ENCODE measurements at places on chromosomes 3 and 15. TPM values are rescaled to one million over a fixed set of nuclear protein-coding genes. Genes with fewer than 3 reads are reported as not detected.
A peak's percentile ranks its signal among the peaks of the same experiment; 100 is the strongest.

DNA sequence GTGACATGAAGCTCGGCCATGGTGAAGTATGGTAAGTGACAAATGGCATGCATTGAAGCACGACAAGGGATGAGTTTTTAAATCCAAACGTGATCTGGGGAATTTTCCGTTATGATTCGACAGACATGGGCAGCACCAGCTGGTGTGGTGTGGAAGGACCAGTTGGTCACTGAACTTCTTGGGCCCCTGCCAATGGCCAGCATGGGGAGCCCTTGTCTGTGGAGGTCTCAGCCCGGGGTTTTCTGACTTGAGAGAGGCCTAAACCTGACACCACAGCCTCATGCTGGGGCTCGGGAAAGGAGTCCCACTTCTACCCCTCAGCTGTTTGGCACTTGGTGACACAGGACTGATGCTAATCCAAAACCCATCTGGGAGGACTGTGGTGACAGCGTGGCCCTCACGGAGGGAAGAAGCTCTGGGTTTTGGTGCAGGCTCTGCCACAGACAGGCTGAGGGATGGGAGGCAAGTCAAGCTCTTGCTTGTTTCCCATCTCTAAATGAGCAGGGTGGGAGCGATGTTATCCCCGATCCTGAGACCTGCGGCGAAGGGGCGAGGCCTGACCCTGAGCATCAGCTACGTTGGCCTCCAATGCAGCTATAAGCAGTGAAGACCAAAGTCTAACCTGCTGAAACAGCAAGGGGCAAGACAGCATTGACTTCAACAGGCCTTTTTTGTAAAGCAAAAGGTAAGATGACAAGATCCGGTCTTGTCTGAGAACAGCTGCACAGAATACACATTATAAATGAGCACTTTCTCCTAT lies 69.5 kb downstream of the ATP1B3 start:
- no peaks in the 10 kb centered on the region for H3K27me3 ChIP-seq
- H3K4me3 ChIP-seq, result no peak overlapping the region
- no peak overlapping the region for H3K27ac ChIP-seq
- no peaks in the 10 kb centered on the region for H3K4me1 ChIP-seq
- no peaks in the 10 kb centered on the region for H3K36me3 ChIP-seq
- no peak for DNase-seq

DNA sequence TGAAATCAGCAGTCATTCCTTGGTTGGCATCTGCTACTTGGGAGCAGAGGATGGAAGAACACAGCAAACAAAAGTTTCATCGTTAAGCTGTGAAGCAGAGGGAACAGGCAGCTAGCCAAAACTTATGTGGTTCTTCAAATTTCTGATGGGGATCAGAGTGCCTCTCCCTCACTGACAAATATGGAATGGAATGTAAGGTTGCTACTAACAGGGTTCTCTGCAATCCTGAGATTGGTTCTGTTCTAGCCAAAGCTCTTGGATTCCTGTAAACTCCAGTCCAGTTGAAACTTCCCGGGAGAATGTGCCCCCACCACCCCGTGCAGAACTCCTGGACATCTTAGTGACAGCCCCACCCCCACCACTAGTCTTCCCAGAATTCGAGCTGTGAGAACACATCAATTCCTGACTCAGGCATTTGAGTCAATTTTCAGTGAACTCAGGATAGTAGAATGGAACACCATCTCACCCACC lies 55.9 kb upstream of the PHLDB2 start:
- no peak overlapping the region for H3K27ac ChIP-seq
- DNase-seq, result peak; percentile 42
- H3K4me3 ChIP-seq, result no peak overlapping the region
- no peaks in the 10 kb centered on the region for H3K36me3 ChIP-seq
- H3K4me1 ChIP-seq, result peaks cover 30% of the 10 kb centered on the region
- H3K27me3 ChIP-seq, result no peaks in the 10 kb centered on the region

Gene SSUH2
- 0.07 TPM for polyA plus RNA-seq

DNA sequence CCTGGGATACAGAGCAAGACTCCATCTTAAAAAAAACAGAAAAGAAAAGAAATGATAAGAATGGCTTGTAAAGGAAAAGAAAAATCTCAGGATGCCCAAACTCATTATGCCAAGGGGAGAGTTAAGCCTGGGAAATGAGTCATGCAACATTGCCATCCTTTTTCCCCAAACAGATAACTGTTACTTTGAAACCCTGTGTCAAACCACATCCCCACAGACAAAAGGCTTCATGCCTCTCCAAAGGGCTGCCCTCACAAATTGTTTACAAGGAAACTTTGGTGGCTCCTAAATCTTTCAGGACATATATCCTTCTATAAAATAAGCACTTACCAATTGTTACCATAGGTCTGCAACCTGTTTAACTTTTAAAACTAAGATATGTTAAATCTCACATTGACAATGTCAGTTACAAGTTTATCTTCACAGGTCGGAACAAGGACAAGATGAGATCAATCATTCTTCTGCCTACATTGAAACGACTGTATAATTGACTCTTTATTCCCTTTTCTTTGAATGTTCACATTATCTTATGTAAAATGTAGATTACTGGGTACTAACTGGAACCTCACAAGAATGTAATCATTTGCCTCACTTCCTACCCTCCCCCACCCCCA lies 18.6 kb upstream of the SENP7 start:
- no peaks in the 10 kb centered on the region for H3K36me3 ChIP-seq
- H3K27ac ChIP-seq, result no peak overlapping the region
- H3K4me3 ChIP-seq, result no peak overlapping the region
- H3K4me1 ChIP-seq, result no peaks in the 10 kb centered on the region

Gene DUOX1
- 160 TPM for polyA plus RNA-seq
